ENCODE measurements at places on chromosomes 2 and 18.
A peak's percentile ranks its signal among the peaks of the same experiment; 100 is the strongest.

- no peak for DNase-seq
Measured at GRCh38 chr2:85230679-85231467, 96.9 kb downstream of the TGOLN2 start.

- peak; percentile 49 for DNase-seq
Measured at GRCh38 chr2:28621172-28622100, 125.6 kb downstream of the PLB1 start.

DNA sequence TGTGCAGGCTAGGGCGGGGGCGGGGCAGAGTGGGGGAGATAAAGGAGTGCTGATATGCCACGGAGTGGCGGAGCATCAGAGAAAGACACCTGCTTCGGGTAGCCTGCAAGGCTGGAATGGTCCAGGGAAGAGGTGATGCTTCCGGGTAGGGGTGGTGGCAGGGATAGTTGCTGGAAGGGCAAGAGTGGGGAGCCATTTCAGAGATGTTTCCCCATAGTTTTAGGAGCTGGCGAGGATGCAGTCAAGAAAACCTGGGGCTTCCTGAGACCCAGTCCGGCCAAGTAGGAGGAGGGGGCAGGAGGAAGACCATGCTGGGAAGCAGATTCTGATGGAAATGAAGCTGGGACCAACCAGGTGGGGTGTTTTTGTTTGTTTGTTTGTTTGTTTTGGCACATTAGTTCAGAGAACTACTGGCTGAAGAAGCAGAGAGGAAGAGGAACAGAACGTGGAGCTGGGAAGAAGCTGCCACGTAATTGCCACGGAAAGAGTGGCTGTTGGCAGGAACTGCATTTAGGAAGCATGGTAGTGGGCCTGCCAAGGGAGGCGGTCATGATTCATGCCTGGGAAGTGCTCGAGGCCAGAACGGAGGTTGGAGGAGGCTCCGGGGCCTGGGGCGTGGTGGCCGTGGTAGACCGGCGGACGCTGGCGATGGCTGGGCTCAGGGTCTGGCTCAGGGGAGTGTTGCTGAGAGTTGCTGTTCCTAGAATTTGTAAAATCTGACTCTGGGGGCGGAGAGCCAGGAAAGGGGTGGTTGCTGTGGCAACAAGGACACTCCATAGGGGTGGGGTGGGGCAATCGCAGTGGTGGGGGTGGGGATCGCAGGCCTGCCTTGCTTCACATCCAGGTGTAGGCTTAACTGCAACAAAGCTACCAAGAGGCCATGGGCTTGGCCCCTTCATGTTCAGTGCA is 8.6 kb upstream of the INPP5D start:
- no peak for DNase-seq

DNA sequence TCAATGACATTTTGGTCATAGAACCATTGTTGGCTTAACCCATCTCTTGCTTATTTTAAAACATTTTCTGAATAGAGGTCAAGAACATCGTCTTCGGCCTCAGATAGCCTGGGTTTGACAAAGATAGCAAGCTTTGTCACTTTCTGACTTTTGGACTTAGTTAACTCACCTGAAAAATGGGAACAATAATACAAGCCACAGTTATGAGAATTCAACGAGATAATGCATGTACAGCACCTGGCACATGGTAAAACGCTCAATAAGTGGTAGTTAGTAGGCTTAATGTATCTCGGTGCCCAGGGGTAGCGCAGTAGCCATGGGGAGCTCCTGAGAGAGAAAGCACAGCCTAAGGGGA is 446 bp upstream of the COPS7B start:
- DNase-seq = no peak

- DNase-seq = no peak
Measured at GRCh38 chr2:197236159-197236558, 74.4 kb downstream of the ANKRD44 start.

DNA sequence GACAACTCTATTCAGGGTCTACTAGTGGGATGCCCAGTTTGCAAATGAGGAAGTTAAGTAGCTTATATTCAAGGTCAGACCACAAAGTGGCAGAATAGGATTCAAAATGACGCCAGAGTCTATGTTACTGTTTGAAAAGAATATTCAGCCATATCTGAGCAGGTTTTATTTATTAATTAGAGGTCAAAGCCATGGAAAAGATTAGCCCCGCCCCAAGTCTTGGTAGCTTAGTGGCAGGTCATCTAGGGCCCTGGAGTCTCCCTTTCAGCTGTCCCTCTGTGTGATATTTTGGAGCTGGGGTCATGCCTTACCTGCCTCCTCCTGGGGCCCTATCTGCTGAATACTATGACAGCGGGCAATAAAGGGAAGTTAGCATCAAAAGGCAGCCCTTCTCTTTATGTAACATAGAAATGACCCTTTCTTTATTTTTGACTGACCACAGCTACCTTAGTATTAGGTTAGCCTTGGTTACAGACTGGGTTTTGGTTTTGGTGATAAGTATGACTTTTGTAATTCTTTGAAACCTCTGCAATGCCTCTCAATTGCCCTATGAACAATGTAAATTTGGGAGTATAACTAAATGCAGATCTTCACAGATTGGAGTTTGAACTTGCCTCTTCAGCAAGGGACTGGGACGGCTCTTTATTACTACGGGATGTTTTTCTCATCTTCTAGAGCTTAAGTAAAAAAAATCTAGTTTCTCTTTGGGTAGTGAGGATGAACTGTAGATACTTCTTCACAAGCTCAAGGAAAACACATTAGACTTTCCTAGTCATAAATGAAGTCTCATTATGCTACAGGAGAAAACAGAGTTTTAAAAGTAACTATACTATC is 153.0 kb upstream of the ITGA4 start:
- DNase-seq = no peak
